ENCODE measurements at places on chromosomes 5 and 9. TPM values are rescaled to one million over a fixed set of nuclear protein-coding genes. Genes with fewer than 3 reads are reported as not detected.

Gene HAVCR2
- 1.5 TPM for total RNA-seq

Gene KIF4B
- total RNA-seq: 0.33 TPM

Gene VCAN
- total RNA-seq: 0.69 TPM

Gene GFPT2
- 1.2 TPM for total RNA-seq

Gene CCL19
- total RNA-seq: not detected

Gene SLC34A3
- total RNA-seq: not detected

Gene CDH9
- total RNA-seq: not detected

Gene SHC3
- 0.17 TPM for total RNA-seq

Gene HMCN2
- not detected for total RNA-seq

Gene RASEF
- total RNA-seq: under 0.01 TPM

Gene RETREG1
- not detected for total RNA-seq

Gene FCN1
- total RNA-seq: not detected

Gene RANBP17
- total RNA-seq: 20.6 TPM

Gene CARTPT
- total RNA-seq: not detected

Gene CACNA1B
- total RNA-seq: 0.09 TPM

Gene OR1J2
- total RNA-seq: not detected

Gene TMEM252
- total RNA-seq: not detected

Gene KCNIP1
- total RNA-seq: 65.1 TPM

Gene RGS7BP
- total RNA-seq: not detected

Gene CXCL14
- not detected for total RNA-seq

Gene NKD2
- total RNA-seq: under 0.01 TPM

Gene TMEM174
- total RNA-seq: not detected

Gene CARD9
- total RNA-seq: 0.09 TPM

Gene FBLL1
- 0.98 TPM for total RNA-seq

Gene ZNF169
- total RNA-seq: 2.1 TPM

Gene ST8SIA4
- total RNA-seq: 6.9 TPM

Gene HK3
- not detected for total RNA-seq

Gene BTNL8
- total RNA-seq: 0.09 TPM

Gene LCN15
- total RNA-seq: not detected

Gene MACIR
- 4.8 TPM for total RNA-seq

Gene GARIN3
- not detected for total RNA-seq

Gene TNIP1
- 77.8 TPM for total RNA-seq

Gene CATSPER3
- total RNA-seq: under 0.01 TPM

Gene GFI1B
- total RNA-seq: under 0.01 TPM

Gene TEK
- total RNA-seq: 275 TPM

Gene NME5
- total RNA-seq: 2.3 TPM

Gene PHF24
- total RNA-seq: not detected

Gene IL31RA
- total RNA-seq: 0.11 TPM

Gene PALM2AKAP2
- total RNA-seq: 0.09 TPM

Gene IL7R
- total RNA-seq: 0.65 TPM

Gene IL9
- not detected for total RNA-seq

Gene FOXD4L4
- 0.09 TPM for total RNA-seq

Gene MAT2B
- 124 TPM for total RNA-seq

Gene LTC4S
- 0.52 TPM for total RNA-seq

Gene SLC1A1
- 4.4 TPM for total RNA-seq

Gene LHX6
- 0.09 TPM for total RNA-seq

Gene SPATA31A6
- not detected for total RNA-seq

Gene IL3
- total RNA-seq: not detected

Gene ACTBL2
- total RNA-seq: under 0.01 TPM

Gene DMRT3
- total RNA-seq: not detected

Gene PLCXD3
- not detected for total RNA-seq

Gene OR1Q1
- total RNA-seq: not detected

Gene TUSC1
- total RNA-seq: 10.3 TPM

Gene ZDHHC11B
- not detected for total RNA-seq

Gene PRELID2
- 31.4 TPM for total RNA-seq

Gene ALDH1A1
- 899 TPM for total RNA-seq

Gene ZCCHC9
- 13.9 TPM for total RNA-seq

Gene TRIM36
- total RNA-seq: 0.26 TPM

Gene ANKRD31
- under 0.01 TPM for total RNA-seq

Gene TAF11L5
- not detected for total RNA-seq
